ENCODE measurements at places on chromosomes 1 and 21.

DNA sequence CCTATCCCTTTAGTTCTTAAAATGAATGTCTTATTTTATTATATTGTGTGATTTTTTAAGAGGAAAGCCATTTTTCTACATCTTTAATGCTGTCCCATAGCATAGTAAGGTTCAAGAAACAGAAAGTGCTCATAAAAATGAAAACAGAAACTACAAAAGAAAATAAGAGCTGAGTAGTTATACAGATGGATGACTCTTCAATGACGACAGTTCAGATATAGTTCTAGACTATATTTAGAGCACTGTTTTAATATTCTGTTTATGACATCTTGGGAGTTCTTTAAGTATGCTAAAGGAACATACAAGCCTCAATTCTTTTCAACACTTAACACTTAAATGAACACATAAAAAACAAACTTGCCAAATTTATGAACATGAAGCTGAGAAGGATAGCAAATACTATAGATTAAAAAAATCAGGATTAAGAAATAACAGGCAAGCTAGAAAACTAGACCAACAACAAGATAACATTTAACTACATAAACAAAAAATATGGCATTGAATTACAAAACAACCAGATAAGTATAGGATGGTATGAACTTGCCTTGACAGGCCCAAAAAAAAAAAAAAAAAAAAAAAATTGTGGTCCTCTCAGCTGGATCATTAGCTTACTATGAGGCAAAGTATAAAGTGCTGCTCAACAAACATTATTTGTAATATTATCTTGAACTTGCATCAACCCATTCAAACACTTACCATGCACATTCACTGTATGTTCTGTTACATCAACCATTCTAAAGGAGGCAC is 87.9 kb downstream of the ZZZ3 start:
- DNase-seq: no peak

DNA sequence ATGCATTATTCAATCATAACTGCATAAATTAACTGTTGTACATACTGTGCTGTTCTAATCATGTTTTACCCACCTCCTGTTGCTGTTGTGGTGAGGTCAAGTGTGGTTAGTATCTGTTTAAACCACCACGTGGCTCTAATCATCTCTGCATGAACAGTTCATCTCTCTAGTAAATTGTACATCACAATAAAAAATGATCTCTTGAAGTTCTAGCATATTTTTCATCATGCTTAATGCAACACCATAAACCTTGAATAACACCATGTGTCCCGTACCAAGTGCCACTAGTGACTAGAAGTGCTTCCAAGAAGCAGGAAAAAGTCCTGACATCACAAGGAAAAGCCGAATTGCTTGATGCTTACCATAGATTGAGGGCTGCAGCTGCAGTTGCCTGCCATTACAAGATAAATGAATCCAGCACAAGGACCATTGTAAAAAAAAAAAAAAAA is 51.7 kb downstream of the SNRPE start:
- DNase-seq: no peak

DNA sequence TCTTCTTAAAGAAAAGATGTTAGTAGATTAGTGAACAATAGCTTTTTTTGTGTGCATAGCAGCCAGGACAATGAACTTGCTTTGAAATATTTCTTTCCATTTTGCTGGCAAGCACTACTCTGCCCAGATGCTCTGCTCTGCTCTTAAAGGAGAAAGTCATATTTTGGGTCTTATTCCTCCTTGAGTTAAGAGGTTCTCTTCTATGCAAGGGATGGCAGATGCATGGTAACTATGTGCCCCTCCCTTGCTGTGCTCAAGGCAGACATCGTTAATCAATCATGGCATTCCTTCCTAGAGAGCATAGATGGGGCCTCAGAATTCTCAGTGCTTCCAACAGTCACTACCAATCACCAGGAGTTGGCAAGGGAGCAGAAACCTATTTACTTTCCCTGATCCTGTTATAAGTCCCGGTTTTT is 27.6 kb downstream of the NIPAL3 start:
- DNase-seq: no peak

- no peak for DNase-seq
Measured at GRCh38 chr1:197463142-197463541, 195.1 kb downstream of the CRB1 start.

- DNase-seq: peak; percentile 56
Measured at GRCh38 chr1:1926886-1927660, 8.0 kb upstream of the TMEM52 start.

- DNase-seq: no peak
Measured at GRCh38 chr1:61104220-61104671, 21.9 kb downstream of the NFIA start.

GRCh38 chr1:18960821-18961220 is 4.3 kb upstream of the IFFO2 start:
- no peak for DNase-seq

GRCh38 chr21:35051287-35051818 is 2.3 kb upstream of the RUNX1 start:
- peak; percentile 91 for DNase-seq

GRCh38 chr1:15994590-15995351 is 9.3 kb upstream of the SRARP start:
- peak; percentile 83 for DNase-seq

- DNase-seq: no peak
Measured at GRCh38 chr1:182129398-182129797, 67.9 kb upstream of the ZNF648 start.

GRCh38 chr1:111582644-111583618 is 36.7 kb upstream of the RAP1A start:
- no peak for DNase-seq

Measured in right cardiac atrium (tissue), 5 donors.